ENCODE measurements at places on chromosomes 16 and 17.

GRCh38 chr17:914561-914960 lies 65.0 kb downstream of the NXN start:
- no peak for DNase-seq

- no peak for DNase-seq
Observed at GRCh38 chr17:38730526-38731379, 612 bp downstream of the CISD3 start.

DNA sequence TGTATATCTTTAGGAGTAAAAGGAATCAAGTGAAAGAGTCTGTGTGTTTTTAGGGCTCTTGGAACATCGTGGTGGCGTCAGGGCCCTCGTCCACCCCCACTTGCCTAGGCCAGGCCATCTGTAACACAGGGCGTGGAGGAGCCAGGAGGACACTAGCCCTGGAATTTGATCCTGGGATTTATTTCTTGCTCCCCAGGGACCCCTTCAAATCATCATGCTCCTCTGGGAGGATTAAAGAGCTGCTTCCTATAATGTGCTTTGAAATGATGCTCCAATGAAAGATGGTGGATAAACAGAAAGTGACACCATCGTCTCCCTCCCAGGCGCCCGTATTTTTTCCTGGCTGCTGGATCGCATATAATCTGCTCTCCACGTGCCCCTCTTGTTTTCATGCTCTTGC lies 113.3 kb downstream of the AATF start:
- DNase-seq, result no peak

DNA sequence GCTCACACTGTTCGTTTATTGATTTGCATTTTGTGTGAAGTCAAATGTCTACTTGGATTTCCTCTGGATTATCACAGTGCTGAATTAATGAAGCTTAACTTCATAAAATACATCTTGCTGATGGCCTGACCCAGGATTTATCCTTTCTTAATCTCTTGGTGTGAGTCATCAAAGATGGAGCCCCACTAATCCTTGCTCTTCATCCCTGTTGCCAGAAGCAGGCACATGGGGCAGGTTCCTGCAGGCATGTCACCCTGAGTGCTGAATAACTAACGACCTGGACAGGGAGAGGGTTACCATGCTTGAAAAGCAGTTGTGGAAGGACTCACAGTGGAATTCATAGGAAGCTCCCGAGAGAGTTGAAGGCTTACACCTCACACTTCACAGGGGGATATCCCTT lies 56.0 kb upstream of the FA2H start:
- no peak for DNase-seq

DNA sequence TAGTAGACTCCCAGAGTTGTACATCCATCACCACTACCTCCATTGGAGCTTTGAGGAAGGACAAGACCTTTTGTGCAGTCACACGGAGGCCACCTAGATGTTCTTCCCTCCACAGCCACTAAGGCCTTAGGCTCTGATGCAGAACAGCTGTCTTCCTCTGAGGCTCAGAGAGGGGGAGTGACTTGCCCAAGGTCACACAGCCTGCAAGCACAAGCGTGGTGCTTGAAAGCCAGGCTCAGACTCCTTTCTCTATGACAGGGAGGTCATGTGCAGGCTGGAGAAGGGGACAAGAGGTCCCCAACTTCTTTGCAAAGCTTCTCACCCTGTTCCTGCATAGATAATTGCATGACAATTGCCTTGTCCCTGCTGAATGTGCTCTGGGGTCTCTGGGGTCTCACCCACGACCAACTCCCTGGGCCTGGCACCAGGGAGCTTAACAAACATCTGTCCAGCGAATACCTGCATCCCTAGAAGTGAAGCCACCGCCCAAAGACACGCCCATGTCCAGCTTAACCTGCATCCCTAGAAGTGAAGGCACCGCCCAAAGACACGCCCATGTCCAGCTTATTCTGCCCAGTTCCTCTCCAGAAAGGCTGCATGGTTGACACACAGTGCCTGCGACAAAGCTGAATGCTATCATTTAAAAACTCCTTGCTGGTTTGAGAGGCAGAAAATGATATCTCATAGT lies 12.7 kb downstream of the SCGB1C2 start:
- DNase-seq, result no peak

DNA sequence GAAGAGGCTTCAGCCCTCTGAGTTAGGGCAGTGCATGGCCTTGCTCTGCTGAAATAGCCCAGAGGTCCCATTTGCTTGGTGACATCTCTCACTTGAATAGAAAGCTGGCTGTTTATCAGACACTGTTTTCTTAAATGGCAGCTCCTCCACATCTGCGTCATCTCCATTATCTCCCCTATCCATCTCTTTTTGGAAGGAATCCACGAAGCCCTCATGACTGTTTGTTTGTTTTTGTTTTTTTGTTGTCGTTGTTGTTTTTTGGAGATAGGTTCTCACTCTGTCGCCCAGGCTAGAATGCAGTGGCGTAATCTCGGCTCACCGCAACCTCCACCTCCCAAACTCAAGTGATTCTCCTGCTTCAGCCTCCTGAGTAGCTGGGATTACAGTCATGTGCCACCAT lies 16.6 kb downstream of the NAA60 start:
- DNase-seq, result no peak

- DNase-seq, result no peak
Observed at GRCh38 chr16:5252791-5253190, 155.2 kb upstream of the EEF2KMT start.

DNA sequence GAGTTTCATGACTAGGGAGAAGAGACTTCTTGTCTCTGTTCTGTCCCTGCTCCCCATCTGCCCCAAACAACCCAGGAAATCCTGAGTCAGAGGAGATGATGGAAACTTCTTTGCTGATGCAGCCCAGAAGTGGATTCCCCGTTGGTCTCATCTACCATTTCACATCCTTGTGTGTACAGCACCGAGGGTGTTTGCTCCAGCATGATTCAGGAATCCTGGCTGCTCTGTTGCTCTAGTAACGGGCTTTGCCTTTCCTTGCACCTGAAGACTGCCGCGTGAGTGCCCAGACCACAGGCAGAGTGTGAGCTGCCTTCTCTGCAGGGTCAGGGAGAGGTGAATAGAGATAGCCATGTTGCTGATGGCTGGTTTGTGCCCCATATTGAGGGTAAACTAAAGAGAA lies 408.4 kb downstream of the CPPED1 start:
- no peak for DNase-seq

- DNase-seq, result no peak
Observed at GRCh38 chr16:80437707-80438106, 103.1 kb upstream of the DYNLRB2 start.

DNA sequence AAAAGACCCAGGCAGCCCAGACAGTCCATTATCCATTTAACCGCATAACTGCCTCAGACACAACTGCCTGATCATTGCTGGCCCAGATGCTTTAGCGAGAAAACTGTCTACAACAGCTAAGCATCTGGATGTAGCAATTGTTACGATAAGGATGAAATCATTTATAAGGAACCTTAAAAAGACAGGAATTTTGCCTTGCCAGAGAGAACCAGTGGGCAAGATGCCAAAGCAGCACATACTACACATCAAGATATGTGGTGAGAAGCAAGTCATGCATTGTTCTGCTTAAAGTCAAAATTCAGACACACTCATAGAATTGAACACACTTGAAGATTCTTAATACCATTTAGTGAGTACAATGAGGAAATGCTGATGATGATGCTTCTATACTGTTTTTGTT lies 1525.3 kb downstream of the CDH8 start:
- DNase-seq, result no peak

DNA sequence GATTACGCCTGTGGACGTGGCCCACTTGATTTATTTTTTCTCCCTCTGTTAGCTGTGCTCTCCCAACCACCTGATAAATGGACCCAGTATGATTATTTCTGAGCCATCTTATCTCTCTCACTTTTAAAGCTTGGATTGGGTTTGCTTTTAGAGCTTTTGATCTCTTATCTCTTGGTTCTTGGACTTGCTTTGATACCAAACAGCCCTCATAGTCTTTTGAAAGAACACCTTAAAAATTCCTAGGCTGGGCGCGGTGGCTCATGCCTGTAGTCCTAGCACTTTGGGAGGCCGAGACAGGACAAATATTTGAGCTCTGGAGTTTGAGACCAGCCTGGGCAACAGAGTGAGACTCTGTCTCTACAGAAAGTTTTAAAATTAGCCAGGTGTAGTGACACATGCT lies 25.8 kb downstream of the SMTNL2 start:
- DNase-seq, result no peak

DNA sequence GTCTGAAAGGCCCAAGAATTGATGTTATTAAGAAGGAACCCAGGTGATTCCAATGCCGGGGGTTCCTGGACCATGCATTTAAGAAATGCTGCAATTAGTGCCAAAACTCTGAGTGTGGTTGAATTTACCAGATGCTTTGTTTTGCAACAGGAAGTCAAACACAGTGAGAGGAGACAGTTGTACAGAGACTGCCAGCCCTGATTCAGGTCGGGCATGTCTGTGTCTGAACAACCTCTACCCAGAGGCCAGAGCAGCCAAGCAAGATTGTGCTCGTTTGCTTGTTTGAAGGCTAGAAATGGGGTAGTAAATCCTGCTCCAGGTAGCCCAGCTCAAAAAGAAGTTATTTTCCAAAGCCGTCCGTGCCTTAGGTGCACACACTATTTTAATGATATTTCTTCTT lies 412.4 kb upstream of the ERCC4 start:
- DNase-seq, result no peak

DNA sequence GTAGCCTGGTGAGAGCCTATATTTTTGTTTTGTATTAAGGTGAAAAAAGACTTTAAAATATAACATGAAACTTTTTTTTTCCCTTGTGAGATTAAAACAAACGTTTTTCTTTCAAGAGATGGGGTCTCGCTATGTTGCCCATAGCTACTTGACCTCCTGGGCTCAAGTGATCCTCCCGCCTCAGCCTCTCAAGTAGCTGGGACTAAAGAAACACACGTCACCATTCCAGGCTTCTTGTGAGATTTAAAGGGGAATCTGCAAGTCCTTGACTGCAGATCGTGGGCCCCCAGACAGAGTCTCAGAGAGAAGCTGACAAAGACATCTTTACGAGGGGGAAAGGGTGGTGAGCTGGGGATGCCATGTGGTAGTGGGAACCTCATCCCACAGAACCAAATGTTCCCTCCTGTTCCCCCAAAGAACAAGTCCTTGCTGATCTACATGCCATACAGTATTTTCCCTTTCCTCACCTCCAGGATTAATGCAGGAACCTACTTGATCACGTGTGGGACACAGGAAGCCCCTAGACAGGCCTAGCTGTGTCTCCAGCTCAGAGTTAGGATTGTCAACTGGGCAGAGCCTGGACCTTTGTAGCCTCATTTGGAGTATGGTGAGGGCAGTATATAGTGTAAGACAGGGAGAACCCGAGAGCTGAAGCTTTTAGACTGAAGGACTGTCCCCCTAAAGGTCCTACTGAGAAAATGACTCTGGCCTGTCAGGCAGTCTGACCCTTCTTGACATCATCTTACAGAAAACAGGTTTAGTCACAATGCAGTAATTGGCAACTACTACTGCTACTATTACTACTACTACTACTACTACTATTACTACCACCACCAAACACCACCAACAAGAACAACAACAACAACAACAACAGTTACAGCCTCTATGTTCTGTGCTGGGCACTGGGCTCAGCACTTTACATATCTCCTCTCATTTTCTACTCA lies 4.1 kb downstream of the MAP3K14 start:
- no peak for DNase-seq

GRCh38 chr17:10019941-10020451 lies 114.9 kb upstream of the RCVRN start:
- no peak for DNase-seq

- no peak for DNase-seq
Observed at GRCh38 chr16:67226295-67226803, 581 bp upstream of the TMEM208 start.

DNA sequence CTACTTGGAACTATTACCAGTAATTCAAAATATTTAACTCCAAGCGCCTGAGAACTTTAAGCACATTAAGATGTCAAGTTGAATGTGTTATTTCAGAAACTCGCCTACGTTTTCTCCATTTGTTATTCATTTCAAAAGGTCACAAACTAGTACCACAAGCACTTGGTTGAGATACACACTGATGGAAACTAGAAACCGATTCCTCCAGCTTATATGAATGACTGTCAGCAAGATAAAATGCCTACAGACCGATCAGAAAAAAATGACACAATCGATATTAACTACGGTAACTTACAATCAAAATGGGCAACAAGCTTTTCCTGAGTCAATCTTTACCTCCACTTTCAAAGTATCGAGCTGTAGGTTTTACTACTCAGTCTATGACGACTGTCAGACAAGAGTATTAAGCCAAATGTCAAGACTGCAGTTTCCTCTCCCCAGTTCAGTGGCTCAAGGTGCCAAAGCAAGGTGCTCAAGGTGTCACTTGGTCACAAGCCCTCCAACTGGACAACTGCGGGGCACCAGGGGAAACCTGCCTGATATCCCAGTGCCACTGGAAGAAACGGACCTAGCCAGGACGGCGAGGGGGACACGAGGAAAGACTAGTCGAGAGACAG lies 678 bp downstream of the SRP68 start:
- no peak for DNase-seq

GRCh38 chr17:43917016-43917347 lies 9.6 kb upstream of the MPP2 start:
- DNase-seq, result no peak

GRCh38 chr17:74904687-74905409 lies 11.4 kb upstream of the FADS6 start:
- DNase-seq, result no peak

DNA sequence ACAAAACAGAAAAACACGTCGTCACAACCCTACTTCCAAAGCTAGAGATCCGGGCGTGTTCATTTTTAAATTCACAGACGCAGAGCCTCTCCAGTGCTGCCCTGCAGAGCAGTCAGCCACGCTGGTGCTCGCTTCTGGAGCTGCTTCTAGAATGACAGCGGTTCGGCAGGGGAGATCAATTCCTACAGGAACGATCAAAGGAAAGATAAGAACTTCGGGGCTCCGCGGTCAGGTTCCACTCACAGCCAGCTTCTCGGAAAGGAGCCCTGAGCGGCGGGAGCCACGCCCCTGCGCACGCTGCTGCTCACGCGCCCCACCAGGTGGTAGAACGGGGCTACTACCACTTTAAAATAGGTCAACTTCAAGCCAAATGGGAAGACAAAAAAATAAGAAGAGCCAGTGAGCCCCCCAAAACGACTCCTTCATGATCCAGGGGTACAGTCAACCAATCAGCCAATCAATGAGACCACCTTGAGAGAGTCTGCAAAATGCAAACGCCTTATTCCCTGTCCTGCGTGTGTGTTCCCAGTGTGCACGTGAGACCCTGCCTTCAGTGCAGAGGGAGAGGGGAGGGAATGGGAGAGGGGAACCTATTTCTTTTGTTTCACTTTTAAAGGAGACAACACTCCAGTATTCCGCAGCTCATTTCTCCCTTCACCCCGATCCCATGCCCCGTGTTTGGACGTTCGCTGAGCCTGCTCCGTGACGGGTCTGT lies 209.7 kb downstream of the RBFOX3 start:
- DNase-seq, result peak; percentile 10

GRCh38 chr16:67283039-67283825 lies 3.9 kb downstream of the PLEKHG4 start:
- DNase-seq, result no peak

- DNase-seq, result no peak
Observed at GRCh38 chr17:9905902-9906301, 831 bp upstream of the RCVRN start.

- no peak for DNase-seq
Observed at GRCh38 chr17:43808076-43808475, 24.9 kb downstream of the MPP3 start.

GRCh38 chr16:13906168-13907089 lies 13.5 kb upstream of the ERCC4 start:
- no peak for DNase-seq

GRCh38 chr16:49487746-49488145 lies 114.1 kb downstream of the C16orf78 start:
- no peak for DNase-seq
